ENCODE measurements at places on chromosomes 3 and 15.

- DNase-seq: no peak
- H3K4me3 ChIP-seq: no peak overlapping the region
- no peak overlapping the region for H3K27ac ChIP-seq
- no peaks in the 10 kb centered on the region for H3K27me3 ChIP-seq
- no peaks in the 10 kb centered on the region for H3K36me3 ChIP-seq
Observed at GRCh38 chr3:19757773-19758172, 176.2 kb downstream of the EFHB start.

DNA sequence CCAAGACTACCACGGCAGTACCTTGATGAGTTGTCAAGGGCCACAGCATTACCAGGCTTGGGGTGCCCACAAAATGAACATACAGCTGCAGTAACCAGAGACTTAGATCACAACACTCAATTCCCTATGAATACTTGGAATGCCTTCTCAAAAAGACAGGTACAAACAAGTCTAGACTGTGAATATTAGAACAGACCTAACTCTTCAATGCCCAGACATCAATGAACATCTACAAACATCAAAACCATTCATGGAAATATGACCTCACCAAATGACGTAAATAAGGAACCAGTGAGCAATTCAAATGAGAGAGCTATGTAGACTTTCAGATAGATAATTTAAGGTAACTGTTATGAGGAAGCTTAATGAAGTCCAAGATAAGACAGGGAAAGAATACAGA, 185.1 kb upstream of the POU1F1 start:
- H3K27me3 ChIP-seq: no peaks in the 10 kb centered on the region
- no peaks in the 10 kb centered on the region for H3K4me1 ChIP-seq
- H3K36me3 ChIP-seq: no peaks in the 10 kb centered on the region
- H3K4me3 ChIP-seq: no peak overlapping the region

GRCh38 chr3:76855451-76855850, 184.4 kb upstream of the ROBO2 start:
- no peaks in the 10 kb centered on the region for H3K36me3 ChIP-seq
- H3K4me3 ChIP-seq: no peak overlapping the region
- H3K4me1 ChIP-seq: no peaks in the 10 kb centered on the region
- no peaks in the 10 kb centered on the region for H3K27me3 ChIP-seq
- H3K27ac ChIP-seq: no peak overlapping the region

GRCh38 chr3:194257151-194257621, 93.9 kb downstream of the CPN2 start:
- H3K4me1 ChIP-seq: peaks cover 6% of the 10 kb centered on the region
- no peak overlapping the region for H3K27ac ChIP-seq
- H3K27me3 ChIP-seq: peaks cover 2% of the 10 kb centered on the region
- H3K4me3 ChIP-seq: no peak overlapping the region
- H3K36me3 ChIP-seq: no peaks in the 10 kb centered on the region

- H3K4me1 ChIP-seq: no peaks in the 10 kb centered on the region
- no peak overlapping the region for H3K4me3 ChIP-seq
- DNase-seq: peak; percentile 28
- no peak overlapping the region for H3K27ac ChIP-seq
Observed at GRCh38 chr3:197234947-197235914, 63.2 kb downstream of the DLG1 start.

DNA sequence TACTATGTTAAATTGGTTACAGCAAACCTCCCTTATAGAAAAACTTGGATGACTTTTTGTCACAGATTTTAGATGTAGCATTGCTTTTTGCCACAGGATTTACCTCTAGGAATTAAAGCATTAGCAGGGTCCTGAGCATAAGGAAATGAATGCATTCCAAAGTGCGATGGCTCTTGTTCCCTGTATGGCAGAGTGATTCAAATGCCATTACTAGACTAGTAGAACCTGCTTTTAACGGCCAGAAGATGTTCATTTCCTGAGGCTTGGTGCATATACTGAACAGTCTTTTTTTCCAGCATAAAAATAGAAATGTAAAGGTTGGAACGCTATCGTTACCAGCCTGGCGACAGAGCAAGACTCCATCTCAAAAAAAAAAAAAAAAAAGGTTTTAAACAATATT, 59.4 kb downstream of the WNT5A start:
- H3K4me1 ChIP-seq: peaks cover 12% of the 10 kb centered on the region
- no peak overlapping the region for H3K4me3 ChIP-seq
- H3K36me3 ChIP-seq: no peaks in the 10 kb centered on the region
- H3K27ac ChIP-seq: no peak overlapping the region
- DNase-seq: no peak

DNA sequence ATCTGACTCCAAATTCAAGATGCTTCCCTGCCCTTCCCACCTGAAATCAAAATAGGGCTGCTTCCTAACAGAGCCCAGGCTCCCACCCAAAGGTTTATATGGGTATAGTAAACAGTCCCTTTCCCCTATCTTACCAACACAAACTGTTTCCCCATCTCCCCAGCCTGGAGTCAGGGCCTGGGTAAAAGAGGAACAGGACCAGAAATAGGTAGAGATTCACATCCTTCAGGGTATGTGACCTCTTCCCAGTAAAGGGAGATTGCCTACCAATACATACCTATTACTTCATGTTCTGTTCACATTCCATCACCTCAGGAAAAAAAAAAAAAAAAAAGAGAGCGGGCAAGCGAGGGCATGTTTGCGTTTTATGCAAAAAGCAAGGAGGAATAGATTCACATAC, 9.7 kb upstream of the SHF start:
- H3K27ac ChIP-seq: no peak overlapping the region
- H3K36me3 ChIP-seq: no peaks in the 10 kb centered on the region
- no peaks in the 10 kb centered on the region for H3K27me3 ChIP-seq
- DNase-seq: no peak

DNA sequence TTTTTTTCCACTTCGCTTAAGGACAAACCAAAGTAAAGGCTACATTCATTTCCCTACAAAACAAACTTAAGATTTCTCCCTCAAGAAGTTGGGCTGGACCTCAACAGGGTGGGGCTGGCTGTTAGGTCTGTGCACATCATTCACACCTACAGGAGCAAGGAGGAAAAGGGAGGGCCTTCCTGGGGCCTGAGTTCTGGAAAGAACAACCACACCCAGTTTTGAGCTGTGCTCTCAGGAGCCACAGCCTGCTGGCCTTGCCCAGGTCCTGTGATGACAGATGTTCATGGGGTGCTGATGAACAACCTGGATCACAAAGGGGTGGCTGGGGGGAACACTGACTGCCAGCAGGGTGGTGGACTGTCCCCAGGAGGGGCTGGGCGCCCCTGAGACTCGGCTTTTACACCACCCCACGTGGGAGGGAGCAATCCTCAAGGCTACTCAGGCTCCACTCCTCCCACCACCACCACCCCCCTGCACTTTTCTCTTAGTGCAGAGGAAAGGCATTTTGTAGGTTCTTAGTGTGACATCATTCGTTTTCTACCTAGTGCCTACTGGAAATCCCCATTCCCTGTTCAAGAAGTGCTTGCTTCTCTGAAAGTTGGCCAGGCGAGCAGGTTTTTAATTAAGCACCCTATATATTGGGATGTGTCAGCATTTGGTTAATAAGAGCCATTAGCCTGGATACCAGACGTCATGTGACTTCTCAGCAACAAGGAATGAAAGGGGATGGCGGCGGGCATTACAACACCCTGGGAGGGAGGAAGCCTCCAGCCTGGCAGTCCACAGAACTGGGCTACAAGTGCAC, 35.7 kb downstream of the CCNB2 start:
- H3K27ac ChIP-seq: no peak overlapping the region
- H3K27me3 ChIP-seq: no peaks in the 10 kb centered on the region
- no peak for DNase-seq
- H3K4me3 ChIP-seq: no peak overlapping the region

GRCh38 chr15:52439470-52439869, 89.2 kb downstream of the MYO5A start:
- no peaks in the 10 kb centered on the region for H3K4me1 ChIP-seq
- H3K36me3 ChIP-seq: no peaks in the 10 kb centered on the region
- H3K27ac ChIP-seq: no peak overlapping the region
- H3K27me3 ChIP-seq: no peaks in the 10 kb centered on the region

DNA sequence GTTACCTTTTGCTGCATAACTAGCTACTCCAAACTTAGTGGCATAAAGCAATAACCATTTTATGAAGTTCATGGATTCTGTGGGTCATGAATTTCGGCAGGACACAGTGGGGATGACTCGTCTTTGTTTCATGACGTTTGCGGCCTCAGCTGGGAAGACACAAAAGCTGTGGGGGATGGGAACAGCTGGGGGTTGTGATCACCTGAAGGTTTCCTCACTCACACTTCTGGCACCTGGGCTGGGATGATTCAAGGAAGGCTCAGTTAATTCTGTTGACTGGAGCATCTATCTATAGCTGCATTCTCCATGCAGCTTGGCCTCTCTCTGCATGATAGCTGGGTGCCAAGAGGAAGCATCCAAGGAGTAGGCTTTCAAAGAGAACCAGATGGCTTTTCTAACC, 332.8 kb downstream of the ULK4 start:
- no peaks in the 10 kb centered on the region for H3K36me3 ChIP-seq
- H3K27me3 ChIP-seq: no peaks in the 10 kb centered on the region
- H3K4me3 ChIP-seq: no peak overlapping the region
- DNase-seq: no peak

DNA sequence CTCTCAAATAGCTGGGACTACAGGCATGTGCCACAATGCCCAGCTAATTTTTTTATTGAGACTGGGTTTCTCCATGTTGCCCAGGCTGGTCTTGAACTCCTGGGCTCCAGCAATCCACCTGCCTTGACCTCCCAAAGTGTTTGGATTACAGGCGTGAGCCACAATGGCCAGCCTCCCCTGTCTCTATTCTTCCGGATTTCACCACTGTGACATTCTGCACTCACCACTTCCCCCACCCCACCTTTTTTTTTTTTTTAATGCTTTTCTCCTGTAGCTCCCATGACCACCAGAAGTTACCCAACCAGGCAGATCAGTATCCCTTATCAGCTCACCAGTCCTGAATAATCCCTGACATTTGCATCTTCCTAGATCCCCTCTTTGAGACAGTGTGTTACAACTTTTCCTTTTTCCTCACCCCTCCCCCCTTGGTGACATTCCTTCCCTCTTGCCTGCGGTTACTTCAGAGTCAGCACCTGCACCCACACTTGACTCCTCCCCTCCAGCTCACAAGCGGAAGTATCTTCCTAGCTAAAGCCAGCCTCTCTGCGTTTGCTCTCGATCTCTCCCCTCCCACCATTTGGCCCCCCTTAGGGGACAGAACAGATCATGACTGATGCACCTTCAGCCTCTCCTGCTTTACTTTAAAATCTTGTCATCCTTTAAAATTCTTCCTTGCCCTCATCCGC, 13.5 kb upstream of the ZNF592 start:
- H3K27me3 ChIP-seq: no peaks in the 10 kb centered on the region
- no peak overlapping the region for H3K27ac ChIP-seq
- no peaks in the 10 kb centered on the region for H3K36me3 ChIP-seq
- H3K4me3 ChIP-seq: no peak overlapping the region
- no peak for DNase-seq

Data from spinal cord (tissue), 10 donors.